ENCODE measurements at places on chromosomes 3 and 15. TPM values are rescaled to one million over a fixed set of nuclear protein-coding genes. Genes with fewer than 3 reads are reported as not detected.

The MAP1A gene
- 31.1 TPM for total RNA-seq

The ZFAND6 gene
- 81.7 TPM for total RNA-seq

The GUCA1C gene
- total RNA-seq = not detected

The DCLK3 gene
- not detected for total RNA-seq
